NCI-H1417 treated with DMSO at 0.1 percent for 48 hours (cell line): ENCODE measurements at places on chromosomes 13 and 19.

DNA sequence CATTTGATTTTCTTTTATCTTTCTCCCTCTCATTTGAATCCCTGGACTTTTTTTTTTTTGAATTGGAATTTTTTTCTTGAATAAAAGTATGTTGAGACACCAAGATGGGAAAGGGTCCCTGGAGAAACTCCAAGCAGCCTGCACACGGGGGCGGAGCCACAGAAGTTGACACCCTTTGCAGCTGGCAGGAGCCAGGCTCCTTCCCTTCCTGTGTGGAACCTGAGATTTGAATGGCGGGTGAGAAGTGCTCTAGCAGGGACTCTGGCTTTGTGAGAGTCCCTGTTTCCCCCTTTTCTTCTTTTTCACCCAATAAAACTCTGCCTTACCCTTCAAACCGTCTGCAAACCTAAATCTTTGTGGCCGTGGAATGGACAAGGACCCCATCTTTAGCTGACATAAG, 1381.0 kb upstream of the MIR17HG start:
- no peak for DNase-seq

DNA sequence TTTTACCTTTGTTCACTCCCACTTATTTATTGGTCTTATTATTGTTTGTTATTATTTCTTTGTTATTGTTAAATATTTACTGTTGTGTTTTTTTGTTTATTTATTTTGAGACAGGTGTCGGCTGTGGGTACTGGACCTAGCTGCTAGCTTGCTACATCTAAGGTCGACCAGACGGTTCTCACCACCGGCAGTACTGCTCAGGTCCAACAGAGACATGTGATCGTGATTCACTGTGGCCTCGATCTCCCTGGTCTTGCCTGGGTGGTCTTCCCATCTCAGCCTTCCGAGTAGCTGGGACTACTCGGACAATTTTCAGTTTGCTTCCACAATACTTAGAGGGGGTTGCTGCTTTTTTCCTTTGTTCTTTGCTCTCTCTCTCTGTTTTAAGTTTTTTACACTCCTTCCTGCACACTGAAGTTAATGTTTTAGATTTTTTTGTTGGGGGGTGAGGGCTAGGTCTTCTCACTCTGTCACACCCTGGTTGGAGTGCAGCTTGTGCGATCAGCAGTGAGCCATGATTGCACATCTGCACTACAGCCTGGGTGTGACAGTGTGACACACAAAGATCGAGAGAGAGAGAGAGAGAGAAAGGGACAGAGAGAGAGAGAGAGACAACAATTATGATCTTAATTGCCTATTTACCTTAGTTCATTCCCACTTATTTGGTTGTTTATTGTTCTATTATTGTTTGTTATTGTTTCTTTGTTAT, 1432.4 kb downstream of the UQCRFS1 start:
- DNase-seq, result no peak

DNA sequence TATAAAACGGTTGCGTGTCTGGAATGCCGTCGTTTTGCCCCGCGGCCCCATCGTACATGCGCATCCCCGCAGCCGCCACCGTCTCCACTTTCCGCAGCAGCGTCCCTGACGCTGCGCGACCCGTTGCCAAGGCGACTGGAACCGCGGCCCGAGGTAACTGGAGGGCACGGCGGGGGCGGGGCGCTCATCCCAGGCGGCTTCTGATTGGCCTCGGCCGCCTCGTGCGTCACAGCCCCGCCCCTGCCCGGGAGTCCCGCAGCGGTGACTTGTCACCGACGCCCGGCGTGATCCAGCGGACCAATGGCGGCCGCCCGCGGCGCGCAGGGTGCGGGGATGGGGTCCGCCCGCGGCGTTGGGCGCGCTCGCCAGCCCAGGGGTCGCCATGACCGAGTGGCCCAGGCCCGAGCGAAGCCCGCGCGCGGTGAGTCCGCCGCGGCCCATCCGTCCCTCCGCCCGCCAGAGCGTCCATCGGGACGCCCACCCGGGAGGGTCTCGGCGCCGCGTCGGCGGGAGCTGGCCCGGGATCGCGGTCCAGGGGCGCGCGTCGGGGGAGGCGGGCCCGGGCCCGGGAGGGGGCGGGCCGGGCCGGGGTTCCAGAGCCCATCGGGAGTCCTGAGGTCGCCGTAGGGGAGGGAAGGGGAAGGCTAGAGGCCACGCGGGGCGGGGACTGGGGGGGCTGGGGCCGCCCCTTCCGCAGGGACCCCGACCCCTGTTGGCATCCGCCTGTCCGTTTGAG, at the start of gene ZSCAN1:
ZSCAN1 (plus strand) TSS at position 285 of the 736 bp plus-strand sequence. CDS start 3,812 bp downstream, outside the sequence.
- no peak for DNase-seq

DNA sequence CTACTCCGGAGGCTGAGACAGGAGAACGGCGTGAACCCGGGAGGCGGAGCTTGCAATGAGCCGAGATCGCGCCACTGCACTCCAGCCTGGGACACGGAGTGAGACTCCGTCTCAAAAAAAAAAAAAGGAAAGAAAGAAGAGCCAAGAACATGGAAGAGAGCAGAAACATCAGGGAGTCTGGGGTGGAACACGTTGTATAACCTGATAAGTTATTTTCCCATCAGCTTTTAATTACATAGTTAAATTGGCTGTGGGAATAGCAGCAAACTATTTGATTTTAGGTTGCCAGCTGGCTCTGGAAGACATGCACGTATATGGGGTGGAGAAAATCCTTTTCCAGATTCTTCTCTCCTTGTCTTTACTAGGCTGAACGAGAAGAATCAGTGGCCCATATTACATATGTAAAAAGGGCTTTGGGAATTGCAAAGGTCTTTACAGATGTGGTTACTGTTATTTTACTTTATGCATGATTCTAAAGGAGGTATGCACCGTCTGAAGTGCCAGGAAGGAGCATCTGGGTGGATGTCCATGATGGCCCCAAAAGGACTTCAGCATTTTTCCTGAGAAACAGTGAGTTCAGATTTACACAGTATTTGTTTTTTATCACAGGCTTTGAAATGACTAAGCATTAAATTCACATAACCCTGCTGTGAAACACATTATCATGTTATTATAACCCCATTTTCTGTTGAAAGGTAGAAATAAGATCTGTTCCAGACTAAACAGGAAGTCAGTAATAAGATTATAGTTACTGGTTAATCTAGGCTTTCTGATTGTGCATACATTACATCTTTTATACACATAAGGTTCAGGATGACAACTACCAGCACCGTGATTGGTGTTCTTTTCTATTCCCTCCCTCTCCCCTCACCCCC, 4.6 kb upstream of the NAA16 start:
- DNase-seq, result no peak

DNA sequence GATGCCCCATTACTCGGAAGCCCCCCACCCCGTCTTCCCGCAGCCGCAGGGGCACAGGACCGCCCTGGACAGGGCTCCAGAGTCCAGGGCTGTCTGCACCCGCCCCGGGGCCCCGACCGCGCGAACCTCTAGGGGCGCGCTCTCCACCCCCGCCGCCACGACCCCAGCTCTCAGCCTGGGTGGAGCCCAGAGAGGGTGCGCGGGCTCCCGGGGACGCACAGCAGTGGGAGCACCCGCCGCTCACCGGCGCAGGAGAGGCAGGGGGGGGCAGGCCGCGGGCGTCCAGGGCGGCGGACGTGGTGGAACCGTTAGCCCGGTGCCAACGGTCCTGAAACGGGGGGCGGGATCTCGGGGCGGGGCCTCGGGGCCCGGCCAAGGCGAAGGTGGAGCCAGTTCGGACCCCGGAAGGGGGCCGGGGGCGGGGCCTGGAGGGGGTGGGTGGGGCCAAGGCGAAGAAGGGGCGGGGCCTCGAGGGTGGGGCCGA, at the start of gene ATP8B3:
ATP8B3 (minus strand) TSS at position 335 of the 484 bp plus-strand sequence. CDS start 540 bp downstream, outside the sequence.
- no peak for DNase-seq

DNA sequence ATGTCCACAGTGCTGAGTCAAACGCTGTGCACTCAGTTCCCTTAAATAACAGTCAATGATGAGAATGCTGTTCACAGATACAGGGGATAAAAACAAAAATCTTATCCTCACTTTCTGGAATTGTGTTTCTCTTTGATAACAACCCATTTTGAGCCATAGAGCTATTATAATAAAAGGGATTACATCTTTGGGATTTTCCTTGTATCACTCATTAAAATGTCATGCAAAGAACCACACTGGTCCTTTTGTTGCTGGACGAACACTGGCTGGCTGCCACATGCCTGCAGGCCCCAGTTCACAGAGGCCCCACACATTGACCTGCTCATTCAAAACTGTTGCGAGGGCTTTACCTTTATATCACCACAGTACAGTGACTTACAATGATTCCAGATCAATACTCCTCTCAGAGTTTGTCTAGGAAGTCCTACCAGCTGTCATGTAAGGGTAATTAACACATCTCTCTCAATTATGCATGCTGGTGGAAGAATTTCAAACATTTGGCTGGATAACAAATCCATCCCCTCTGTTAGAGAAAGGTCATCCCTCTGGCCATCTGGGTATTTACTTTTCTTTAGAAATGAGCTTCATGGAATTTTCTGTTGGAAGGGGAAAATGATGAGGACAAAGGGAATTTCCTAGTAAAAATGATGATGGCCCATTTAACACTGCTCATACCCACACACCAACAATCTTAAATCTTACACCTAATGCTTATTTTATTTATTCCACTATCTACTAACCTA, 85.9 kb downstream of the MBNL2 start:
- no peak for DNase-seq

GRCh38 chr13:101552786-101553185, 100.3 kb downstream of the ITGBL1 start:
- DNase-seq, result no peak
